ENCODE measurements at places on chromosomes 7 and 10.
A peak's percentile ranks its signal among the peaks of the same experiment; 100 is the strongest.

DNA sequence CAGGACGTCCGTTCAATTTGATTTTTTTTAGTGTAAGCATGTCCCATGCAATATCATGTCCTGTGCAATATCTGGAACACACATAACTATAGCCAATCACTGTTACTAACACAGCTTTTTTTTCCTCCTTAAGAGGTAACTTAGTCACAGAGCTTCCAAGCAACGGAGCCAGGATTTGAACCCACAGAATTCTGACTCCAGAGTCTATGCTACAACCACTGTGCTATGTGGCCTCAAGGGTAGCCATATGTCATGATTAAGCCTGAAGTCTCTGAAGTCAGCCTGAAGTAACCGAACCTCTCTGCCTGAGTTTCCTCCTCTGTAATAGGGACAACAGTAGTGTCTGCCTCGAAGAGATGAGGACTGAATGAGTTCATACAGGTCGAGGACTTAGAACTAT lies 42.2 kb upstream of the TCF7L2 start:
- no peak for DNase-seq
- no peak overlapping the region for H3K4me3 ChIP-seq
- H3K36me3 ChIP-seq, result no peaks in the 10 kb centered on the region

GRCh38 chr7:95594185-95594584 lies 2.1 kb downstream of the PDK4 start:
- peak overlapping the region; percentile 95 for H3K27ac ChIP-seq
- no peaks in the 10 kb centered on the region for H3K4me1 ChIP-seq
- H3K27me3 ChIP-seq, result no peaks in the 10 kb centered on the region
- peak overlapping the region; percentile 89 for H3K4me3 ChIP-seq
- DNase-seq, result no peak

DNA sequence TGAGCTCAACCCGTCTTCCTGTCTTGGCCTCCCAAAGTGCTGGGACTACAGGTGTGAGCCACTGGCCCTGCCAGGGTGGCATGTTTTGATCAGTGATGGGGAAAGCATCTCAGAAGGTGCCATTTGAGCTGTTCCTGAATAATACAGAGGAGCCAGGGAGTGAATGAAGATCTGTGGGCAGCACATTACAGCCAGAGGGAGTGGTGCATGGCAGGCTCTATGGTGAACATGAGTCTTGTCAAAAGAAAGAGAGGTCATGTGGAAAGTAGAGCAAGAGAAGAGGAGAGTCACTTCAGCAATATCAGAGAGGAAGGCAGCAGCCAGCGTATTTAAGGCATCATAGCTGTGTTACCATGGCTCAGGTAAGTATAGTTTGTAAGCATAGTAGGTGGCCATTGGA lies 275.7 kb upstream of the LRGUK start:
- no peak overlapping the region for H3K27ac ChIP-seq
- H3K4me1 ChIP-seq, result peaks cover 6% of the 10 kb centered on the region
- no peaks in the 10 kb centered on the region for H3K36me3 ChIP-seq
- no peak overlapping the region for H3K4me3 ChIP-seq
- no peaks in the 10 kb centered on the region for H3K27me3 ChIP-seq
- no peak for DNase-seq

DNA sequence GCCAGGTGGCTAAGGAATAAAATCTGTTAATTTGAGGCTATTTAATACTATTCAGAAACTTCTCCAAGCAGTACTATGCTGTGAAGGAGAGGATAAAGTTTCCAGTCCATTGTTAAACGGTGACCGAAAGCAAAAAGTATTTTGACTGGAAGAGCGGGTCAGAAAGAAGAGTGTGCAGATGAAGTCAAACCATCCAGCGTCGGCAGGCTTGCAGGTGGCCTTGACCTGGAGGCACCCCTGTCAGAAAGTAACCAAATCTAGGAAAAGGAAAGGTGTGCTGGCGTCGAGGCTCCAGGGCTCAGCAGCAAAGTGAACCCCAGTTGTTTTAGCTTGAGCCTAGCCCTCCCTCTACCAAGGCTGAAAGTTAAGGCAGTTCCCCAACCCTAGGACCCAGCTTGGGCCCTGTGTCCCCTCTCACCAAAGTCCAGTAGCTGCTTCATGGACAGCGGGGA lies 544 bp downstream of the PDK4 start:
- peak overlapping the region; percentile 95 for H3K27ac ChIP-seq
- H3K27me3 ChIP-seq, result no peaks in the 10 kb centered on the region
- peak overlapping the region; percentile 90 for H3K4me3 ChIP-seq
- no peak for DNase-seq

- no peaks in the 10 kb centered on the region for H3K36me3 ChIP-seq
- no peaks in the 10 kb centered on the region for H3K4me1 ChIP-seq
- no peak overlapping the region for H3K27ac ChIP-seq
- H3K27me3 ChIP-seq, result peaks cover 6% of the 10 kb centered on the region
Measured at GRCh38 chr10:80694930-80695329, 157.2 kb downstream of the SH2D4B start.

DNA sequence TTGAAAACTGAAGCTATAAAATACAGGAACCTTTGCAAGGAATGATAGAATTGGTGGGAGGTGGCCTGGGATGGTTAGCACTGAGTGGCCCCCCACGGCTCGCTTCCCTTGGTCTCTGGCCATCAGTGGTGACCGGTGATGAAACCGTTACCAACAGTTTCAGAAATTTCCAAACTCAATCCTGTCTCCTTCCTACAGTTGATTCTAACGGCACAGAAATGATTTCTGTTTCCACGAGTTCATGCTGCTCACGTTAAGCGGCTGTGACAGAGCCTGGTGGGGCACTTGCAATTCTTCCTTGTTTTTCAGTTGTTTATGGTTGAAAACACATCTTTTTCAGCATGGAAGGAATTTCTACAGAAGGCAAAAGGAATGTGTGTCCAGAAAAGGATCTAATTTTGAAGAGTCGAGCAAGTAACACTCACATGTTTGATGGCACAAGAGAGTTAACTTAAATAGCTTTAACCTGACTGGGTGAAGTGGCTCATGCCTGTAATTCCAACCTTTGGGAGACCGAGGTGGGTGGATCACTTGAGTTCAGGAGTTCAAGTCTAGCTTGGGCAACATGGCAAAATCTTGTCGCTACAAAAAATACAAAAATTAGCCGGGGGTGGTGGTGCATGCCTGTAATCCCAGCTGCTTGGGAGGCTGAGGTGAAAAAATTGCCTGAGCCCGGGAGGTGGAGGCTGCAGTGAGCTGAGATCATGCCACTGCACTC lies 100.1 kb downstream of the DNAJB6 start:
- H3K27ac ChIP-seq, result no peak overlapping the region
- H3K4me3 ChIP-seq, result no peak overlapping the region
- no peaks in the 10 kb centered on the region for H3K27me3 ChIP-seq
- H3K4me1 ChIP-seq, result peaks cover 9% of the 10 kb centered on the region
- H3K36me3 ChIP-seq, result no peaks in the 10 kb centered on the region

- peaks cover 9% of the 10 kb centered on the region for H3K4me1 ChIP-seq
- H3K4me3 ChIP-seq, result no peak overlapping the region
- no peak overlapping the region for H3K27ac ChIP-seq
- no peak for DNase-seq
Measured at GRCh38 chr7:143300959-143301935, 13.1 kb downstream of the CASP2 start.

- DNase-seq, result no peak
- H3K36me3 ChIP-seq, result no peaks in the 10 kb centered on the region
- no peaks in the 10 kb centered on the region for H3K27me3 ChIP-seq
- H3K4me1 ChIP-seq, result no peaks in the 10 kb centered on the region
Measured at GRCh38 chr10:70272925-70273316, 10.9 kb downstream of the NPFFR1 start.

- H3K4me3 ChIP-seq, result peak overlapping the region; percentile 39
- H3K27me3 ChIP-seq, result peaks cover 84% of the 10 kb centered on the region
- peaks cover 33% of the 10 kb centered on the region for H3K4me1 ChIP-seq
- H3K27ac ChIP-seq, result no peak overlapping the region
Measured at GRCh38 chr7:156998988-156999957, 11.2 kb downstream of the MNX1 start.

GRCh38 chr7:39386718-39387117 lies 179.5 kb upstream of the YAE1 start:
- no peaks in the 10 kb centered on the region for H3K36me3 ChIP-seq
- no peak for DNase-seq
- H3K4me3 ChIP-seq, result no peak overlapping the region
- H3K27me3 ChIP-seq, result no peaks in the 10 kb centered on the region
- no peak overlapping the region for H3K27ac ChIP-seq

DNA sequence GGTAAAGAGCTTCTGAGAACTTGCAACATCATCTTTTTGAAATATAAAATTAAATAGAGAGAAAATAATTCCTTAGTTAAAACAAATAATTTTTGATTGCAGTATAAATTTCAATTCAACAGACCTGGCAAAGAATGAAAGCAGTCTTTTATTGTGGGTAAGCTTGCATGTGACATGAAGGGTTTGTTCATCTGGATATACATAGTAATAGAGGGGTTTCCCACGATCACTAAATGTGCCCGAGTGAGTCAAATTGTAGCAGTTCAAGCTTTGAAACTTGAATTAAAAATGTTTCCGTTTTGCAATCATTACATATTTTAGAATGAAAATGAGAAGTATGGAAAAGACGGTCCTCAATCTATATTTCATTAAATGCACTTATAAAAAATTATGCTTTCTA lies 658.4 kb upstream of the MBL2 start:
- H3K4me1 ChIP-seq, result no peaks in the 10 kb centered on the region
- no peak for DNase-seq
- H3K4me3 ChIP-seq, result no peak overlapping the region
- no peak overlapping the region for H3K27ac ChIP-seq

DNA sequence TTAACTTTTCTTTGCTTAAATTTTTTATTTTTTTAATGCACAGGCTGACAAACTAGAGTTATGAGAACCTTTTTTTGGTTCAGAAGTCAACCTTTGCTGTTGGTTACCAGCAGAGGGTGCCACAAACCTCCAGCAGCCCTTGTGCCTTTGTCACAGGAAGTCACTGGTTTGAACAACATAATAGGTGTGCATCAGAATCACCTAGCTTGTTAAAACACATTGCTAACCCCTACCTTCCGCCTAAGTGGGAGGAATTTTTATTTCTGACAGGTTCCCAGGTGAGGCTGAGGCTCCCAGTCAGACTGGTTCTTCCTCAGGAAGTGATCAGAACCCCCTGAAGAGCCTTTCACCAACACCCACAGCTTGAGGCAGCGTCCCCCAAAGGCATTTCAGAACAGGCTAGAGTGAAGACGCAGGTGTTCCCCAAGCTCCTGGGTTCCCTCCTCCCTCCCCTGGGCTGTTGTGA lies 22.6 kb upstream of the VDAC2 start:
- no peak overlapping the region for H3K4me3 ChIP-seq
- H3K27me3 ChIP-seq, result no peaks in the 10 kb centered on the region
- DNase-seq, result no peak
- no peak overlapping the region for H3K27ac ChIP-seq
